Femur (tissue), 1 donor: ENCODE measurements at places on chromosomes 7 and 10.
A peak's percentile ranks its signal among the peaks of the same experiment; 100 is the strongest.

DNA sequence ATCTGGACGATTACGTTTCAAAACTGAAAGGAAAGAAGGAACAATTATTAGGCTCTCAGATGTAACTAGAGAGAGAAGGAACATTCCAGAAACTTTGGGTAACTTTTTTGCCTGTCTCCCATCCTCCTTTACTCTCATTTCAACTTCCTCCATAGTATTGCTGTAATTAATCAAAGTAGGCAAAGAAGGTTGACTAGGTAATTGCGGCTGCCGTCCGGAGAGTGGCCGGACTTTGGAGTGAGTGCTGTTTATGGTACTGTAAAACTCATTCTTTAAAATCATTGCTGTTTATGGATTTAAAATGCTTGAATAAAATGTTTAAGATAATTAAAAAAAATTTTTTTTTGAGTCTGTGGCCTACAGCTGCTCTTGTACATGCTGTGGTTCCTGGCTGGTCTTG lies 56.4 kb downstream of the RBM33 start:
- no peak for DNase-seq

DNA sequence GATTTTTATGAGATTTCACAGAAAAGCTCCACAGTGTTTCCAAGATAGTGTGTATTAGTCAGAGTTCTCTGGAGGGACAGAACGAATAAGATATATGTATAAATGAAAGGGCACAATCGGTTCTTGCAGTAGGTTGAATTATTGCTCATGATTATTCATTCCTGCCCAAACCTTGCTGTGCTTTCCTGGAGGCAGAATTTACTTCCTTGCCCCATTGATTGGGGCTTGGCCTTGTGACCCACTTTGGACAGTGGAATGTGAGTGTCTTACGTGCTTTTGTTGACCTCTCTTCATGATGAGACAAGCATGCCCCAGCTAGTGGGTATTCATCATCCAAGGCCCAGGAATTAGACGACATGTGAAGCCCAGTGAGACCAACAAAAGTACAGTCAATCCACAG lies 53.0 kb upstream of the ABCB5 start:
- no peak for DNase-seq

DNA sequence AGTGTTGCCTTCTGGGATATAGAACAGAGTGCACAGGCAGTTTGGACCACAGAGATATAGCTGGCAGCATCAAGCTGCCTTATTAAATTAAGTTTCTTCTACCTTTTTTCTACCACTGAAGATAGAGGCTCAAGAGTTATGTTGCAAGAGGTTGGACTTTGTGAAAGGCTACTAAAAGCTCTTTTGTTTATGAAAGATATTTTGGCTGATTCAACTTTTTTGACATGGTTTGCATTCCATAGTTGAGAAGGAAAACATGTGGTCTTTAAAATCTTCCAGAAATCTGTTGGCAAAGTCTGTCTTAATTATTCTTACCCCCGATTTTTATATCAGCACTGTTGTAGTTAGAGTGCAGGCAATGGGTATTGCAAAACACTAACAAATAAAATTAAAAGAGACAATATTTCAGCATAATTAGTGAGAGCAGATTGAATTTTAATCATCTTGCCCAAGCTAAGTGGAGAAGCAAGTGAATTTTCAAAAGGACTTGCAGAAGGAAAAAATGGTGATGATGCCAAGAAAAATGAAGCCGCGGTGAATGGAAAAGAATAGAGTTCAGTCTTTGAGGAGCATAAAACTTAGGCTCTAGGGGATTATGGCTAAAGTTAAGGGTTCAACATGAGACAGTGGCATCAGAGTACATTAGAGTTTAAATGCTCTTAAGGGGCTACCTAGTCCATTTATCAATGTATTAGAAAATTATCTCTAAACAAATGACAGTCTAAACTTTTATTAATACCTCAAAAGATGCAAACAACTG lies 450.9 kb upstream of the CNTNAP2 start:
- DNase-seq = no peak

GRCh38 chr10:12978891-12979290 lies 22.6 kb downstream of the CCDC3 start:
- DNase-seq = no peak

- no peak for DNase-seq
These were observed 26.3 kb upstream of the AKR1B1 start for GRCh38 chr7:134485203-134485602.

DNA sequence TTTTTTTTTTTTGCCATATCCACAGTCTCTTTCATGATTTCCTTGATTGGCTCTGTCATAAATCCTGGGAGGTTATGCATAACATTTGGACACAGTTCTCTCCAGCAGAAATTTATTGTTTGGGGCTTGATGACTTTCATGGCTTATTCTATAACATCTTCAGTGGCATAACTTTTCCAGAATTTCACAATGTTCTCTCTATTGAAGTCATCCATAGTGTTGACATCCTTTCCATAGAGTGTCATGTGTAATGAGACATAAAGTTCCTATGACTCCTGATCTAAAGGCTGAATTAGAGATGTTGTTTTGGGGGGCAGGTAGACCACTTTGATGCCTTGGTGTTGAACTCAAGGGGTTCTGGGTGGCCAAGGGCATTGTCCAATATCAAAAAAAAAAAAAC lies 36.7 kb upstream of the STK17A start:
- no peak for DNase-seq

GRCh38 chr10:22335173-22335933 lies 9.9 kb upstream of the SPAG6 start:
- peak; percentile 79 for DNase-seq

- no peak for DNase-seq
These were observed 436.8 kb downstream of the RPS24 start for GRCh38 chr10:78470267-78471103.

- DNase-seq = no peak
These were observed 67.9 kb upstream of the OGDHL start for GRCh38 chr10:49830016-49830415.

DNA sequence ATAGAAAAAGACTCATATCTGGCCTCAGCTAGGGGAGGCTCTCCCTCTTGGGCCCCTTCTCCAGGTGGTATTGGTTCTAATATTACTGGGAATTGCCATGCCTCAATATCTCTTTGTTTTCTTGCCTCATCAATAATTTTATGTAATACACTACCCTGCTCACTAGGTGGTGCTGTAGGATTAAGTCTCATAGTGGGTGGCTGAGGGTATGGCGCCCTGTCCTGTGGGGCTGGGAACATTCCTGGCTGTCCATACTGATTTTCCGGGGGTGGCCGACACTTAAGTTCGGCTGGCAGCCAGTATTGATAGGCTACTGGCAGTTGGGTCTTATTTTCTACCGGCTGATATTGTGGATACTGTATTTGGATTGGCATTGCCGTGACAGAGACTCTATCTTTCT lies 9.0 kb upstream of the TAS2R3 start:
- no peak for DNase-seq

- DNase-seq = peak; percentile 34
These were observed 110.4 kb downstream of the SFMBT2 start for GRCh38 chr10:7300384-7300971.

- no peak for DNase-seq
These were observed 42.7 kb upstream of the CACNB2 start for GRCh38 chr10:18097524-18097923.

DNA sequence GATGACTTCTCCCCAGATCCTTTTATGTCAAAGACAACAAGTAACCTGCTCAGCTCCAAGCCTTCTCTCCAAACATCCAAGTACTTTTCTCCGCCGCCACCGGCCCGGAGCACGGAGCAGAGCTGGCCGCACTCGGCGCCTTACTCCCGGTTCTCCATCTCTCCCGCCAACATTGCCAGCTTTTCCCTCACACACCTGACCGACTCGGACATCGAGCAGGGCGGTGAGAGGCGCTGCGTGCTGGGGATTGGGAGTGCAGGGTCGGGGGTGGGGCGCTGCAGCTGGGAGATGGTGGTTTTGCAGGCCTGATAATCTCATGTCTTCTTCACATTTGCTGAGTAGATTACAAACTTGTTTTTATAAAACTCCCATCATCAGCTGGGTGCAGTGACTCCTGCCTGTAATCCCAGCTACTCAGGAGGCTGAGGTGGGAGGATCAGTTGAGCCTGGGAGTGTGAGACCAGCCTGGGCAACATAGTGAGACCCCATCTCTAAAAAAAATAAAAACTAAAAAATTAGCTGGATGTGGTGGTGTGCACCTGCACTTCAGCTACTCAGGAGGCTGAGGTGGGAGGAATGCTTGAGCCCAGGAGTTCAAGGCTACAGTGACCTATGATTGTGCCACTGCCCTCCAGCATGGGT lies 7.2 kb upstream of the BHLHA15 start:
- no peak for DNase-seq

GRCh38 chr7:36262309-36263094 lies 109.4 kb downstream of the EEPD1 start:
- no peak for DNase-seq

- DNase-seq = no peak
These were observed 8.3 kb downstream of the XPNPEP1 start for GRCh38 chr10:109914966-109915365.

GRCh38 chr10:1370298-1370697 lies 314.1 kb downstream of the WDR37 start:
- no peak for DNase-seq

DNA sequence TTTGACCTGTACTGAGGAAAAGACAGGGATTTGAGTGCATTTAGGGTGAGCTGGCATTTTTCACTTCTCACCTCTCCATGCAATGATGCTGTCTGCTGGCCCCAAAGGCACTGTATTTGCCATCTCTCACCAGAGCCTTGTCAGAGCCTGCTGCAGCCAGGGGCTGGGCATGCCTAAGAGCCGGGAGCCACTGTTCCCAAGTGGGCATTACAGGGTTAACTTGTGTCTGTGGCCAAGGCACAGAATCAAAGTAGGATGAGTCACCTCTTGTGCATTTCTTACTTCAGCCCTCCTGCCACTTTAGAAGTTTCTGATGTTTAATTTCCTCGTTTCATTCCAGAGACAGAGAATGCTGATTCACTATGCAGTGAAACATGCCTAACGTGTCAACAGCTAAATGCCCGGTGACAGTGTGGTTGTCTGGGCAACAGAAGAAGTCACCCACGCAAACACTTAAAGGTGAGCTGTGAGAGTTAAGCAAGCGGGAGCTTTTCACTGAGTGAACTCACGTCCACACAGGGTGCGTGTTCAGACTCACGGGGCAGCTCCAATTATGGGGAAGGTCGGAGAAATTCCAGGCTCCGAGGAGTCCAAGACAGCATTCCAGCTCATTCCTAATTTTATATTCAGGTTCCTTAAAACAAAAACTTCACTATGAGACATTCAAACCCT lies 57.1 kb upstream of the IGFBP3 start:
- peak; percentile 44 for DNase-seq

DNA sequence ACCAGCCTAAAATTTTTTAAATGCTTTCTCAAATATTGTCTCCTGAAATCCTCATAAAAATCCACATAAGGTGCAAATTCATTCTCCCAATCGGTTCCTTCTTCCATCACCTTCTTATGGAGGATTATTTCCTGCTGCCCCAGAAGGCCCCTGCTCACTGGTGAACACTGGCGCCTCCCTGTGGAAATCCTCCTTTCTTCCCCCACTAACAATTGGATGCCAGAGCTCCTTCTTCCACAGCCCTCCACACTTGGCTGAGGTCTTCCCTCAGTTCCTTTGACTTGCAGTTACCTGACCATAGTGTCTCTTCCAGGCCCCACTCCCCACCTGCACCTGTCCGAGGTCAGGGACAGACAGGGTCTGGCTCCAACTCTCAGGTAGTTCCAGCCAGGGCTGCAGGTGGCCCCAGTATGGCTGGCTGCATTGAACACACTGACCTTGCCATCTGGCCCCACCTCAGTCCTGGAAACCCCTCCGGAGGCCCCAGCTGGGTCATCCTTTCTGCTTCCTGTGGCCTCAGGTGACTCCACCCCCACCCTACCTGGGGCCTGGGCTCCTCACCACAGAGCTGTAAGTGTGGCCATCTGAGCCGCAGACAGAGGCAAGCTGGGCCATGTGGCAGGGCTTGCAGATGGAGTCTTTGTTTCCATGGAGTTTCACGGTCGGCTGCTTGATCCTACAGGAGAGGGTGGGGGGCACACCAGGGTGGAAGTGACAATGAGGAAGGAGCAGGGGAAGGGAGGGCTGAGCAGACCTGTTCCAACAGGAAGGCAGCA lies 18.4 kb downstream of the SPOCK2 start:
- DNase-seq = no peak

DNA sequence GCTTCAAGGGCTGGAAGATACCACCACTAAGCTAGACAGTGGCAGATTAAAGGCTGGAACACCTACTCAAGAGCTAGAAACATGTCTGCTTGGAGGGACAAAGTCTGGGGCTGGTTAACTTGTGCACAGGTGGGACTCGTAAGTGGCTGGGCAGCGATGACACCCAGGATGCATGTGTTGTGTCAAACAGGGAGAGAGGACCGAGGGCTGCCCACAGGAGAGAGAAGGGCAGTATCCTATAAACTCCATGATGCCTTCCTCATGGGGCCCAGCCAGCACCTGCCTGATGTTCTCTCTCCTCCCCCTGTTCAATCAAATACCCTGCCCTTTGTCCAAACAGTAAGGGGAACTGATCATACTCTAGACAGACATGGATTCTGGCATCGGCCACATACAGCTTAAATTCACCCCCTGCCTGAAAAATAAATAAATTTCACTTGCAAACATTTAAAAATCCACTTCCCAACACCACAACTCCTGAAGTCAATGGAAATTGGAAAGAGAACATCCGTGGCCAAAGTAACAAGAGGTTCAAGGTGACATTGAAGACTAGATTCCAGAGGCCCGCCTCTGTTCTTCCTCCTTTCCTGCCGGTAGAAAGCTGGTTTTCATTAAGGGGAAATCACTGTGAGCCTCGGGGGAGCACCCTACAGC lies 50.6 kb downstream of the CHST15 start:
- no peak for DNase-seq

DNA sequence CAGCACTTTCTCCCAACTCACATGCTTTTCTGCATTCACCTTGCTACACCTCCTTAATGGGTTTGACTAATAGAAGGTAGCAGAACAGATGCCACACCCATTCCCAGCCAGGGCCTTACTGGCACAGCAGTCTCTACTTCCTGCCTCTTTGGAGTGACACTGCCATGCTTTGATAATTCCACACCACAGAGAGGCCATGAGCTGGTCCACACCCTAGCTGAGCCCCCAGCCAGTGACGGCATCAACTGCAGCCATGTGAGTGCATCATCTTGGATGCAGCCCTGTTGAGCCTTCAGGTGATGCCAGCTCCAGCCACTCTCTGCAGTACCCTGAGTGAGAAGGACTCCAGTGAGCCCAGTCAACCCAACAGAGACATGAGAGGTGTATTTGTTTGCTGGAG lies 27.5 kb upstream of the EZH2 start:
- DNase-seq = no peak

GRCh38 chr7:106367018-106367420 lies 82.2 kb upstream of the NAMPT start:
- DNase-seq = no peak

- DNase-seq = peak; percentile 88
These were observed at the start of gene CH25H for GRCh38 chr10:89207181-89207800. Gene CH25H, minus strand, starts transcription at chr10:89207317. Its CDS starts 25 bp downstream, at chr10:89207292.
